ENCODE measurements at places on chromosomes 12 and 14.

DNA sequence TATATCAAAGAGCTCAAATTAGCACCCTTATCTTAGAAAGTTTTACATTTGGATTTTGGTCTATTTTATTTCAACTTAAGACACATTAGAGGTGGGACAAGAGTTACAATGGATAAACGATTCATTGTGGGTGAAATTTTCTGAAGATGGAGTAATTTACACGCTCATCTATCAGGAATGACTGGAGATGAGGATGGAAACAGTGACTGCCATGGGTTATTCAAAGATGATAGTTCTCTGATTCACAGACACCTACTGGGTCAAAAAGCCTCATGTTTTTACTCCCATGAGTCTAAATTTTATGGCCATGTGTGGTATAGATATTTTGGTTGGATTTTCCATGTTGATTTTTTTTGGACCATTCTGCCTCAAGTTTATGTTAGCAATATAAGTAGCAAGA lies 22.1 kb downstream of the SAMD4A start:
- no peak for DNase-seq

DNA sequence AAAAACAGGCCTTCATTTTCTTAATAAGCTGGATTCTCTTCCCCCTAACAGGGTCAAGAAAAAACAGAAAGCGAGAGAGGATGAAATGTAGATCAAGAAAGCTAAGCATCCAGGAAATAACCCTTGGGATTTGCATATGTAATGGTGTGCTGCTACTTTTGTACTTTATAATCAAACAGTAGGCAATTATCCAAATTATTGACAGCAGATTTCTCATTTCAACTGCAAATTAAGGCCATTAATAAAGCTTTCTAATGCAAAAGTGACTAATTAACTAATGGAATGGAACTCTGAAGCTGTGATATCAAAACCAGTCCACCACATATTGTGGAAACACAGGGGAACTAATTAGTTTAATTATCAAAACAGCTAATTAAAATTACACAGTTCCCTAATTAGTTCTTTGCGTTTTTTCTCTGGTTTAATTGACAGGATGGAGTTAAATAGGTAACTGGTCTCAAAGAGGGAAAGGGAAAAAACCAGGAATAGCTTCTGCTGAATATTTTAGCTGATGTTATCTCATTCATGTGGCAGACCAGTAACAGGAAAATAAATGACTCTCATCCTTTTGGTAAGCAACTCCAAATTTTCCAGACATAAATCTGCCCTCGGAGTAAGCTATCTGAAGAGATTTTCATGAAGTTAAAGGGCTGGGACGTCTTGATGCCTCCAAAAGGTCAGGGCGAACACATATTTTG lies 182.7 kb upstream of the LMO3 start:
- no peak for DNase-seq

GRCh38 chr12:23895792-23896218 lies 53.7 kb downstream of the SOX5 start:
- DNase-seq, result no peak

- no peak for DNase-seq
Measured at GRCh38 chr14:72688990-72689671, 204.8 kb downstream of the DPF3 start.

- DNase-seq, result no peak
Measured at GRCh38 chr14:58978343-58978742, 210.1 kb upstream of the DAAM1 start.

- DNase-seq, result no peak
Measured at GRCh38 chr12:117118838-117119591, 19.8 kb upstream of the TESC start.

- no peak for DNase-seq
Measured at GRCh38 chr12:67151886-67152285, 117.3 kb upstream of the CAND1 start.

DNA sequence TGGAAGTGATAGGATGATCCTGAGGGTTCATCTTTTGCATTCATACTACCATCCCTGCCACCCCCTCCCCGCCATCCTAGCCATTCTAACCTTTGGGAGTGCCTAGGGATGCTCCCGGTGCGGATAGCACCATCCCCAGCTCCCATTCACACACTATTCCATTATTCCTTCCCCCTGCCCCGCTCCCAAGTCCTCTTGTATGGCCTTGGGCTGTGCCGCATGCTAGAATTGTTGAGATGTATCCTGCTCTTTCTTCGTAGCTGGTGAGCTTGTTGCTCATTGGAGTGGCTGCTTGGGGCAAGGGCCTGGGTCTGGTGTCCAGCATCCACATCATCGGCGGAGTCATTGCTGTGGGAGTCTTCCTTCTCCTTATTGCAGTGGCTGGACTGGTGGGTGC lies 644 bp downstream of the TSPAN31 start:
- DNase-seq, result no peak

GRCh38 chr12:69433653-69434052 lies 36.5 kb upstream of the FRS2 start:
- no peak for DNase-seq

GRCh38 chr12:55930771-55931316 lies at the start of gene DGKA:
TSS of gene DGKA (plus strand) at chr12:55931162. CDS start at chr12:55936504, 5,342 bp downstream.
- DNase-seq, result peak; percentile 87

DNA sequence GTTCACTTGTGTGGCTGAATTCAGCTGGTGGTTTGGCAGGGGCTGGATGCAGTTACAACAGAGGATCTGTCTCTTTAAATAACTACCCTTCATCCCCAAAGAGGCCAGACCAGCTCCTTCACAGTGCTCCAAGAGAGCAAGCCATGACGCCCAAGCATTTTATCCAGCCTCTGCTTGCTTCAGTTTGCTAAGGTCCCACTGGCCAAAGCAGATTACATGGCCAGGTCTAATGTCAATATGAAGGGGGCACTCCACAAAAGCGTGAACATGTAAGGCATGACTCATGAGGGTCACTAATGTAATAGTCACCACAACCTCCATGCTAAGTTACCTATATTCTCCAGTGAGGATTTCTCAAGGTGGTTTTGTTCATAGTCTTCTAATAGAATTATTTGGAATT lies 62.9 kb downstream of the MARK3 start:
- no peak for DNase-seq

DNA sequence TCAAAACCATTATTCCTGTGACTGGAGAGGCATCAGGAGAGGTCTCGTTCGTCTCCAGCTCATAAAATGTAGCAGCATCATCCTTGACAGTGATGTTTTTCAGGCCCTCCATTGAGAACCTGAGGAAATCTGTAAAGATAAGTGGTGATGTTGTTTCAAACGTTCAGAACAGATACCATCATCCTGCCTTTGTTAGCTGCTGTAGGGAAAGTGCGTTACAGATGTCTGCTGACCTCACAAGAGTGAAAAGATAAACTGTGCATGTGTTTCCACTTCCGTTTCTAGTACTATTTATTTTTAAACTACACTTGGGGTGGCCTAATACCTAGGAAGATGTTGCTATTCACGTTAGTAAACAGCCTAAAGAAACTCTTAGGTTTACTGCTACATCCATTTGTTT lies 28.4 kb downstream of the BCL2L14 start:
- DNase-seq, result no peak

- DNase-seq, result no peak
Measured at GRCh38 chr12:88556213-88556774, 24.0 kb downstream of the KITLG start.

DNA sequence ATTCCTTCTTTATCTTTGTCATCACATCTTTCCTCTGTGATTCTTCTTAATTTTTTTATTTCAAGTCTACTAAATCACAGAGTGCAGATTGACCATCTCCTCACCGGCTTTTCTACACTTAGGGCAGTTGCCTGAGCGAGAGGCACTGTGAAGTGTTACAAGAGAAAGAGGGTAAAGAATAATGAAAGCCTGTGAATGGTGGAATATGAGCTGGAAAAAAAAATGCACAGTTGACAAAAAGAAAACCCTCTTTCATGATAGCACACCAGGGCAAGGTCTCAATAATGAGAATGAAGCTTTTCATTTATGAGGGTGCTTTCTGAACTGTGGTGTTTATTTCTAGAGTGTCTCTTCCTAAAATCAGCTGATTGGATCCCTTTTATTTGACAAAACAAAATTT lies 106.2 kb upstream of the PDE3A start:
- no peak for DNase-seq

- no peak for DNase-seq
Measured at GRCh38 chr12:8917031-8917430, 2.7 kb downstream of the PHC1 start.

- DNase-seq, result no peak
Measured at GRCh38 chr14:89550821-89551220, 133.8 kb upstream of the FOXN3 start.

DNA sequence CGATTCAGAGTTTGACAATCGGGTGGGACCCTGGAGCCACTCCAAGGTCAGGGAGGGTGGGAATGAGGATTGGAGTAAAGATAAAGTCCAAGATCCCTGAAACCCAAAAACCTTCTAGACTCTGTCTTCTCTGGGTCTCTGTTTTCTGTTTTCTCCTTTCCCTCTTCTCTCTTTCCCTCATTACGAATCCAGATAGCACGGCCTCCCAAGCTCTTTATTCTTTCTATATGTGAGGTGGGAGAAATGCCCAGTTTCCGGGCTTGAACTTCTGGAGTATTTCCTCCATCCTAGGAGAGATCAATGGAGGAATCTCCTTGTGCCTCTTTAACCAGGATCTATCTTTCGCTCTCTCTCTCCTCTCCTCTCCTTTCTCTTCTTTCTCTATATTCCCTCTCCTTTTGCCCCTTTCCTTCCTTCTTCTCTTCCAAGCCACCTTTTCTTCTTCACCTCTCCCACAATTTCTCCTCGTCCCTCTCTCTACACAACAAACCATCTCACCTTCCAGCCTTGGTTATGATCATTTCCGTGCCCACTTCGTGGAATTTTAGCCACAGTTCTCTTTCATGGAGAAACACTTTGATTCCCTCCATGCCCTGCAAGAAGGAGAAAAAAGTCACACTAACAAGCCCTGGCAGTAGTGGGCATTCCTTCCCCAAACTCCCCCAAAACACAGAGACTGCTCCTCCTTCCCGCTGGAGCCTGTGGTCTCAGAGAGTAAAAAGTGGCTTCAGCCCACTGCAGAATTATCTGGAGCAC lies 4.4 kb downstream of the TBX5 start:
- DNase-seq, result no peak

DNA sequence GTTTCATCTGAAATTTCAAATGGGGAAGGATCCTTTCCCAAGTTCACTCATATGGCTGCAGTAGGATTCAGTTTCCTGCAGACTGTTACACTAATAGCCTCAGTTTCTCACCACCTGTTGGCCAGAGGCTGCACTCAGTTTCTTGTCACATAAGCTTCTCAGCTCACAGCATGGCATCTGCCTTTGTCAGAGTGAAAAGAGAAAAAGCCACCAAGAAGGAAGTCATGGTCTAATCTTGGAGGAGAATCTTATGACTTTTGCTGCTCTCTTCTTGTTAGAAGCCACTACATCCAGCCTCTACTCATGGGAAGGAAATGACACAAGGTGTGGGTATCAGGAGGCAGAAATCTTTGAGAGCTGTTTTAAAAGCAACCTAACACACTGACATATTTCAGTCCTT lies 39.4 kb upstream of the BTG1 start:
- DNase-seq, result peak; percentile 65

DNA sequence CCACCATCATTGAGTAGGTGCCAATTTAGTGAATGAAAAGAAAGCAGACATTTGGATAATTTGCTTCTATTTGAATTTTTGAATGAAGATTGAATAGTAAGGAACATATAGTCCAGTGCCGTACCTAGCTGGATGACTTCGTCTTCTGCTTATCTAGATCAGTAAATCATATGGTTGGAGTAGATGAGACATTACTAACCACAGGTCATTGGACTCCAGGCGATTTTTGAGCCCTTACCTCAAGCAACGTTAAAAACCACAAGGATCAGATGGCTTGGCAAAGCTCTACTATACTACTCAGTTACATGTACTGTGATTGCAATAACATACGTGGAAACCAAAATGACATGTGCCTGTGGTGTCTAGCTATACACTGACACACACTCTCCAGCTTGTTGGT lies 1.7 kb upstream of the SPATS2 start:
- no peak for DNase-seq

GRCh38 chr12:127489061-127489460 lies 777.9 kb upstream of the TMEM132C start:
- no peak for DNase-seq

DNA sequence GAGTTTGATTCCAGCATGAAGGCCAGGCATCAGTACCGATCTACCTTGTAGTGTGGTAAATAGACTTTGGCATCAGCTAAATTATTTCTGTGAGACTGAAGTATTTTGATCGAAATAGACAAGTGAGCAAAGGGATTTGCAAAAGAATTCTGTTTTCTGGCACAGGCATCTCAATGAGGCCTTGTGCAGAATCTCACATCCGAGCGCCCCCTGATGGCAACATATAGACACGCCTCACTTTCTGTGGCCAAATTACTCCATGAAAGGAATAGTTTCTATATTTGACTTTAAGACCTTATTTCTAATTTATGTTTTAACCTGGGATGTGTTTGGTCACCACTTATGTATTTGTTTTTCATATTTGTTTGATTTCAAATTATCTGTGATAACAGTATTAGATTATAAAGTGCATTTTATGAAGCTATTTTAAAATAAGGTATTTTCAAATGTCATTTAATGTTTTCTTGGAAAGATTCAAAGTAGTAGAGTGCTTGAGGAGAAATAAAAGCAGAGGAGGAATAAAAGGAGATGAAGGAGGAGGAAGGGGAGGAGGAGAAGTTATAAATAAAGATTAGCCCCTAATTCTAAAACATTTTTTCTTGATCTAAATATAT lies 731.9 kb downstream of the NRXN3 start:
- no peak for DNase-seq

DNA sequence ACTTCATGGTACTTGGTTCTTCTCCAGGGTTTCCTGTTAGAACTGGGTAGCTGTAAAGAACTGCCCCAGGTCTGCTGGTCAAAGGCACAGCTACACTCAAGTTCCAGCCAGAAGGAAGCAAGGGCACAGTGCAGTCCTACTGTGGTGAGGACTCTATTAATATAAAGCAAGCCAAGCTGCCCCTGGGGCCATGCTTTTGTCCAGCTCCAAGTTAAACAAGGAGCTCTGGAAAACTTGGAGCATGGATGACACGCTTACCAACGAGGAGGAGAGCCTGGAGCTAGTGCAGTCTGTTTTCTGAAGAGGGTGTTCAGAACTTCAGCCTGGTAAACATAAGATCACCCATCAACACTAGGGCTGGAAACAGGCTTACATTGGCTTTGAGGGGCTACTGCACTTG lies 4.0 kb downstream of the FZD10 start:
- no peak for DNase-seq

- no peak for DNase-seq
Measured at GRCh38 chr14:103558071-103558882, 4.2 kb downstream of the BAG5 start.

GRCh38 chr14:90698379-90698869 lies 117.8 kb downstream of the TTC7B start:
- DNase-seq, result no peak

GRCh38 chr14:23694085-23694948 lies 58.2 kb downstream of the DHRS2 start:
- no peak for DNase-seq

DNA sequence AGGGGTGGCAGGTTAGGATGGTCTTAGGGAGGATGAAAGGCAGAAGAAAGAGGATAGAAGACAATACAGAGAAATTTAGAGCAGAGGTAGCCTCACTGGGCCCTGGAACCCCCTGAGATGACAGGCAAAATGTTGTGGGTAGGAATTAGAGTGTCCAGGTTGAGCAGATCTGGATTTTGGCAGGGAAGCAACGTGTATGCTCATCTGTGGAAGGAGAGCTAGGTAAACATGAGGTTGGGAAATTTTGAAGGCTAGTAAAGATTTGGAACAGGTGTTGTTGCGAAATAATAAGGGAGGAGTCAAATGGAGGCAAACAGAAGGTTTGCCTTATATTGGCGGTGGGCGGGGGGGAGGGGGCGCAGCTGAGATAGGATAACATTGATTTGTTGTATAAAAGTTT lies 5.3 kb downstream of the HSD17B6 start:
- DNase-seq, result no peak

Data from CD4-positive, alpha-beta T cell treated with Interleukin-15 for 4 hours (primary cell).